ENCODE measurements at places on chromosomes 5 and 9.

GRCh38 chr5:57334475-57334874 lies 148.1 kb downstream of the ACTBL2 start:
- DNase-seq = no peak

GRCh38 chr5:157306081-157306480 lies 40.2 kb downstream of the CYFIP2 start:
- DNase-seq = no peak

- DNase-seq = no peak
Measured at GRCh38 chr9:130885484-130886375, 10.9 kb downstream of the QRFP start.

DNA sequence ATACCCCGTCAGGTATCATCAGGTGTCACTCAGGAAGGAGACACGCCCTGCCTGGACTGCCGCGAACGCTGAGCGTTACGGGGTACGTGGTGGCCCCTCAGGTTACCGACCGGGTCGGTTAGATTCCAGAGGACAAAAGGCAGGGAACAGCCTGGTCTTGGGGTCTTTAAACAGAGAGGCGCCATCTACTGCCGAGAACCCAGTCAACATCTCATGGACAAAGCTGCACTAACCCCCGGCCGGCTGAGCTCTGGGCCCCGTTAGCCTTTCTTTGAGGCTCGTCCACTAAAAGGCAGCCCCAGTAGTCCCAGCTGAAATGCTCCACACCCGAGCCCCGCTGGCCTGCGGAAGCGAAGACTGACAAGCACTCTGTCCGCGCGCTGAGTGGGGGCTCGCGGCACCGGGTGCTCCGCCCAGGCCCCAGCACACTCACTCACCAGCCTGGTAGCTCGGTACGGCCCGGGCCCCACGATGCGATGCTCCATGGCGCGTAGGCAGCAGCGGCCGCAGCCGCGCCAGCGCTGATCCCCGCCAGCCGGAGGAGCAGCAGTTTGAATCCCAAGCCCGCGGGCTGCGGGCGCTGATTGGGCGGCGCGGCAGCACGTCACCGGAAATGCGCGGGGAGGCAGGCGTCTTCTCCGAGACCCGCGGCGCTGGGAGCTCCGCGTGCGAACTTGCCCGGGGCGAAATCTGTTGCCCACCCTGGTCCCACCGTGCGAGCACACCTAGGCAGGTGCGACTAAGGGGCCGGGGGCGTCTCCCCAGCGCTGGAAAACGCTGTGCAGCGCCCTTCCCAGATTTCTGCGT lies at the start of gene DEPDC1B:
Gene DEPDC1B, minus strand, starts transcription at position 558 of the 807 bp plus-strand sequence. Its CDS starts 73 bp downstream, at position 485.
- DNase-seq = peak; percentile 42

- DNase-seq = no peak
Measured at GRCh38 chr9:135728436-135729110, 26.6 kb downstream of the KCNT1 start.

- DNase-seq = no peak
Measured at GRCh38 chr5:134084570-134084969, 29.9 kb upstream of the TCF7 start.

DNA sequence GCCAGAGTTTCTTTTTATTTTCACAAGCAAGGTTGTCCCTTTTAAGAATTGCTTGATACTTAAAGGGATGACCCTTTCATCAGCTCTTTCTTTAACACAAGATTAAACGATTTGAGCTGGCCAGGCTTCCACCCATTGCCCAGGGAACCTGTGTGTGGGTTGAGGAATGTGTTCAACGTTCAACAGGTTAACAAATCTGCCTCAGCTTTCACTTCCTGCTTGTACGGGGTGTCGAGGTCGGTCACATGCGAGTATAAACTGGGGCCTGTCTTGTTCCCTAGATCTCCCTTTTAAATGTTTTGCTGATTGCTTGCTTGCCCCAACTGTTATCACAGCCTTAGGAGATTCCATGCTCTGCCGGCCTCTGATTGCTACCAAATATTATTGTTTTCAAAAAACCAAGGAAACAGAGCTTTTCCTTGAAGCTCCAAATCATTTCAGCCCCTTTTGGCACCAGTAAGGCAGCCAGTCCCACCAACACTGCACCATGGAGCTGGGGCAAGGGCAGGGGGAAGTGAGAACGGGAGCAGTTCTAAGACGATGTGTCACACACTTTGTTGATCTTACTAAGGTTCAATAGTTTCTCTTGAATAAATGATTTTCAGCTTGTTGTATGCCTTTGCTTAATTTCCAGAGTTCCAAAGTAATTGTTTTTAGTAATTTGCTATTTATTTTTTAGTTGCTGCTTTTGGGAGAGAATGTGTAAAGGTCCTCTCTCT lies 10.7 kb upstream of the CLK4 start:
- DNase-seq = no peak

DNA sequence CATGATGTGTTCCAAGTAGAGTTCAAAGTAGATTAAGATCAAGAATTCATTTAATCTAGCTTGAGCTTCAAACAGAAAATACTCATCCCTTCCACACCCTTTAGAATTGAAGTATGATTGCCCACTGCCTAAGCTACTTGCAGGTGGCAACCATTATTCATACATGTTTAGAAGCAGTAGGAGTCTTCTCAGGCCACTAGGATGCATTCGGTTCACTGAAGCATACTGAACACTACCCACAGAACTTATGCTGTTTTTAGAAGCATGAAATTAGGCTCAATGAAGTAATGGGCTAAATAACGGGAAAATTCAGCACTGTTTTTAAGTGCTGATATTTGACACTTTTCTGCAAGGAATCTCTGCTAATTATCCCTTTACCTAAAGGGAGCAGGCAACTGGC lies 263.4 kb downstream of the DEPDC1B start:
- no peak for DNase-seq

DNA sequence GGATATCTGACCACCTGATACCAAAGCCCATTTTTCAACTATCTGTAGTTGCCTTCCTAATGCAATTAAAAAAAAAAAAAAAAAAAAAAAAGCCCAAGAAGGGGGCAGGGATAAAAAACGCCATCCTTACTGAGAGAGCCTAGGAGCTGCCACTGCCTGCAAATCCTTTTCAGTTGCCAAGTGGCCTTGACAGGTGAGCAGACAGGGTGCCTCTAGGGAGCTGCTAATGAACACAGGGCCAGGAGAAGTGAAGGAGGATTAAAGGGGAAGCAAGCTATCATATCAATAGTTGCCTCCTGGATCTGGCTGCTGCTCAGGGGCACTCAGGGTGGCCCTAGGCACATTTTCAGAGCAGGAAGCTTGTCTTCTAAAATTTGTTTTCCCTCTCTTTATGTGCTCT lies 547.4 kb downstream of the TLE1 start:
- DNase-seq = no peak

DNA sequence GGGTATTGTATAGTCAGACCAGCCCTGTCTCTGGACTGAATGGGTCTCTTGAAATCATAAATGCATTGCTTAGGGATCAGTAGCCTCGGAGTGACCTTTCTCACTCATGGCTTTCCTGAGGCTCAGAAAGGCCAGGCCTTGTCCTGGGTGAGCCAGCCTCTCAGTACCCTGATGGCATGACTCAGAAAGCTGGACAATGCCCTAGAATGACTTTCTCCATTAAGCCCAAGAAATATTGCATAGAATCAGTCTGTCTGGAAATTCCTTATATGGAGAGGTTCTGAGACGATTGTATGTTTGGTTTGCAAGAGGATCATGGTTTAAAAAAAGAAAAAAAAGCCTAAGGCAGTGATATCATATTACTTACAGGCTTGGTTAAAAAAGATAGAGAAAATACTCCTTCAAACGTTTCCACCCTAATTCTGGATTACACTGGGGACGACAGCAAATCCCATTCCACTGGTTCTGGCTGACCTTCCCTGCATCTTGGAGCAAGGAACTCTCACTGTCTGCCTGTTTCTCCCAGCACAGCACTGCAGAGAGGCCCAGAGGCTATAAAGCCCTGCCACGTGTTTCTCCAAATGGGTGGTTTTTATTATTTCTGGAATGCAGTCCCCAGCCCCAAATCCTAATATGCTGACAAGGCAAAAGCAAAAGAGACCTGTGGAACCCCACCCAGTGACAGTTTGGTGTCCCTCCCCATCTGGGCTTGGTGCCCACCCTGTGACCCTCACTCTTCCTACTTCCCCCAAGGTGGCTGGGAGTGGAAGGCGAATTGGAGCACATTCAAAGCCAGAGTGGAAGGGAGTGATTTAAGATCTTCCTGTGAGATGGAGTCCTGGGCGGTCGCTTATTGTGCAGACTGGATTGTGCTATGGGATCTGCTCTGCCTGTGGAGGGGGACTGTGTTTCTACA lies 34.4 kb downstream of the MAP1B start:
- DNase-seq = no peak

DNA sequence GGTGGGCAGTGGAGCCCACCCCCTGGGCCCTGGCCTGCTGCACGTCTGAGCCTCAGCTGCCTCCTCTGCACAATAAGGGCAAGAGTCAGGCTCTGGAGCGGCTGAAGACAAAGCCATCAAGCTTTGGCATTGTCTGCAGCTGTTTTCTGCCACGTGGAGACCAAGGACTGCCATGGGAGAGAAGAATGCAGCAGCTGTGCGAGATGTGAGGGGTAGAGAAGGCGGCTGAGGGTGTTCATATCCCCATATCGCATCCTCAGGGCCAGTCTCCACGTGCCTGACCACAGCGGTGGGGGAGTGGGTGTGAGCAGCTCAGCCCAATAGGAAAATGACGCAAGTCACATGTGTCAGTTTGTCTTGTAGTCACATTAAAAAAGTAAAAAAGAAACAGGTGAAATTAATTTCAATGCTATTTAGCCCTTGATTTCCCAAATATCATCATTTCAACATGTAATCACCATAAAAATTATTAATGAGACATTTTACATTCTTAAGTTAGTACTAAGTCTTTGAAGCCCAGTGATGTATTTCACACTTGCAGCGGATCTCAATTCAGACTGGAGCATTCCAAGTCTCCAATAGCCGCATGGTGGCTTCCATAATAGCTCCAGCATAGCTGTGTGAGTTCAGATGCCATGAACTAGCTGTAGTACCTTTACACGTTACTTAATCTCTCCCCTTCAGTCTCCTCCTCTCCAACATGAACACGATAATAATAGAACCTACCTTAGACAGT lies 6.6 kb downstream of the C1QTNF2 start:
- no peak for DNase-seq

DNA sequence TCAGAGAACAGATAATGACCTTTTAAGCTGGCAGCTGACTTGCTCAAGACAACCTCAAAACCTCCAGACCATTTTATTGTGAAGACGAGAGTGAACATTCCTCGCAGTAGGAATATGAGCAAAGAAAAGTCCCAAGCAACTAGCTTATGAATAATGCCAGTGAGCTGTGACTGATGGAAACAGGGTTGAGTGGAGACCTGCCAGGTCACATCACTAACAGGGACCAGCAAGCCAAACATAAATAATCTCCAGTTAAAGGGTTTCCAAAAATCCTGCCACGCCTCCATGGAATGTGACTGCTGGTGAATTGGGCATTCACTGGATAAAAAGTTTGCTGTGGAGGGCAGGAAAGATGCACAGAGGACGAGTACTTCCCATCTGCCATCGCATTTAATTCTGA lies 185.4 kb downstream of the CRB2 start:
- no peak for DNase-seq

DNA sequence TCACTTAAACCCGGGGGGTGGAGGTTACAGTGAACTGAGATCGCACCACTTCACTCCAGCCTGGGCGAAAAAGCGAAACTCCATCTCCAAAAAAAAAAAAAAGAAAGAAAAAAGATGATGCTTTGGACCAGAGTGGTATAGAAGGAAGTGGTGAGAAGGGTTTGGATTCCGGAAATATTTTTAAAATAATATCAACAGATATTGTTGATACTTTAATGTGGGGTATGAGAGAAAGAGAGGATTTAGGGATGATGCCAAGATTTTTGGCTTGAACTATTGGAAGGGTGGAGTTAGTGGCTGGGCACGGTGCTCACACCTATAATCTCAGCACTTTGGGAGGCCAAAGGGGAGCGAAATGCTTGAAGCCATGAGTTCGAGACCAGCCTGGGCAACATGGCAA lies 49.6 kb upstream of the PLIN2 start:
- DNase-seq = no peak

GRCh38 chr5:67262206-67262605 lies 65.6 kb upstream of the CD180 start:
- no peak for DNase-seq

GRCh38 chr5:126066836-126067235 lies 356.4 kb upstream of the GRAMD2B start:
- no peak for DNase-seq

DNA sequence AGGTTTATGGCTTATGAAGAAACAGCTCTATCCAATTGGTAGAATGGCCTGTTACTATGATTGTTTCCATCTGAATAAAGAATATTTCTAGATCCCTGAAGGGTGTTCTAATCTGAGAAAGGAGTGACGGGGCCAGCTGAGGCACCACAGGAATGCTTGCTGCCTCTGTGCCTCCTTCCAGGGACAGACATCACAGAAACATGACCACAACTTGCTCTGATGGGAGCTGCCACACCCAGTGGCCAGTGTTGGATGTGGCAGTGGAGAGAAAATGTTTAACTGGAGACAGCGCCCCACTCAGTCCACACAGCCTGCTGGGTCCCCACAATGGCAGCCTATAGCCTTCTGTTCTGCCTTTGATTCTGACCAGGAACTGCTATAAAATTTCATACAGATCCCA lies 38.6 kb upstream of the TESK1 start:
- DNase-seq = no peak

GRCh38 chr5:15334551-15335266 lies 165.3 kb upstream of the FBXL7 start:
- DNase-seq = no peak

- no peak for DNase-seq
Measured at GRCh38 chr5:62310426-62311143, 4.6 kb downstream of the KIF2A start.

GRCh38 chr5:95949810-95950209 lies 11.8 kb downstream of the ELL2 start:
- no peak for DNase-seq

DNA sequence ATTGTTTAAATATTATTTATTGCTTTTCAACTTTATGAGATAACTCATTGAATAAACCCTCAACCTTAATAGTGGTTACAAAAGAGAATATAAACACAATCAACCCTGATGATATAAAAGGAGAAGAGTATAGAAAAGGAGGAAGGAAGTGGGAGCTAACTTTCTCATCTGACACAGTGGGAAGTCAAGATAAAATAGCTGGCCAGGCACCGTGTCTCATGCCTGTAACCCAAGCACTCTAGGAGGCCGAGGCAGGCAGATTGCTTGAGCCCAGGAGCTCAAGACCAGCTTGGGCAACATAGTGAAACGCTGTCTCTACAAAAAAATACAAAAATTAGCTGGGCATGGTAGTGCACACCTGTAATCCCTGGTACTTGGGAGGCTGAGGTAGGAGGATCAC lies 93.5 kb downstream of the PPP2R2B start:
- no peak for DNase-seq

DNA sequence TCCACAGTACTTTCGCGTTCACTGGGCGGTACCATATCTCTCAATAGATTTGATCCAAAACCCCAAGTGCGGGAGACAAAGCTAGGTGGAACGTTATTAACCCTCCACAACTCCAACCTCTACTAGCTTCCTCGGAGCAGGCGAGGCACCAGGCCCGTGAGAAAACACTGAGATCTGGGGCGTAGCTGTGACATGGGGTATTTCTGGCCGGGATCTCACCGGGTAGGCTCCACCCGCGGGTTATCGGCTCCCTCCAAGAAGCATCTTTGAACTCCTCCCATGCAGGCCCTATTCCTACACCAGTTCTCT lies 350 bp upstream of the SLC25A46 start:
- no peak for DNase-seq

GRCh38 chr5:5795074-5795771 lies 372.7 kb downstream of the ICE1 start:
- no peak for DNase-seq
